Gastroesophageal sphincter (tissue), 4 donors: ENCODE measurements at places on chromosomes 5 and 9.

DNA sequence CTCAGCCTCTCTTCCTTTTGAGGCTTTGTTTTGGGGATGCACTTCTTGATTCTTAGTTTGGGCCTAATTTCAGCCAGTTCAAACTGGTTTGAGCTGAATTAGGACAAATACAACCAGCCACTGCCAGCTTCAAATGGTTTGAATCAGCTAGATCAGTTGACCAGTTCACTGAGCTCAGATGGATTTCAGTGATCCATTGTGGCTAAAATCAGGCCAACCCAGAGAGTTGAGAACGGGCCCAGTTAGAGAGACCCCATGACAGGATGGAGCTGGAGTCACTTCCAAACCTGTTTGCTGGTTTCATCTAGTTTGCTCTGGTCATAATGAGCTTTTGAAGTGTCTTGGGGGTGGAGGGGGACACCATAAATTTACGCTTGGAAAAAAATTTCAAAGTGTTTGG lies 48.0 kb upstream of the NEK6 start:
- no peak for ATAC-seq

- ATAC-seq: no peak
Measured at GRCh38 chr9:126925876-126926275, 11.3 kb downstream of the RALGPS1 start.

DNA sequence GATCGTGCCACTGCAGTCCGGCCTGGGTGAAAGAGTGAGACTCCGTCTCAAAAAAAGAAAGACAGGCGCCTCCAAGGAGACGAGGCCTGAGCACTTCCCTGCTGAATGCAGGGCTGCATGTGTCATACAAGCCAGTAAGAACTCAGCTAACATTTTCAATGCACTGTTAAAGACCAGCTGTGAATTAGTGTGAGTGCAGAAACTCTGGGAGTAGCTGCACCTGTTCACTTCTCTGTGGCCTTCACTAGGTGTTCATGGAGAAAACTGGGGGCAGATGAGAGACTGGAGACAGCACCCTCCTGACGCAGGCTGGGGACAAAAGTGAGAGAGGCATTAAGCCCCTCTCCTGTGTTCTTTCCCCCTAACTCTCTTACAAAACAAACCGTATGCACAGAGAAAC lies 41.8 kb downstream of the FBXO10 start:
- ATAC-seq: no peak

GRCh38 chr9:33295571-33295970 lies 5.3 kb downstream of the NFX1 start:
- ATAC-seq: no peak

GRCh38 chr5:150428106-150428876 lies 15.6 kb upstream of the CD74 start:
- peak; percentile 51 for ATAC-seq
